ENCODE measurements at places on chromosomes 2 and 18.

GRCh38 chr2:140122001-140122400, 1341.8 kb upstream of the NXPH2 start:
- DNase-seq, result no peak

GRCh38 chr2:75027886-75028285, 69.4 kb downstream of the POLE4 start:
- no peak for DNase-seq

GRCh38 chr2:233247744-233248143, 3.7 kb upstream of the ATG16L1 start:
- DNase-seq, result no peak

GRCh38 chr2:226892729-226893128, 56.9 kb downstream of the RHBDD1 start:
- no peak for DNase-seq

- no peak for DNase-seq
These were observed 106.8 kb downstream of the KLHL29 start for GRCh38 chr2:23491591-23492336.

DNA sequence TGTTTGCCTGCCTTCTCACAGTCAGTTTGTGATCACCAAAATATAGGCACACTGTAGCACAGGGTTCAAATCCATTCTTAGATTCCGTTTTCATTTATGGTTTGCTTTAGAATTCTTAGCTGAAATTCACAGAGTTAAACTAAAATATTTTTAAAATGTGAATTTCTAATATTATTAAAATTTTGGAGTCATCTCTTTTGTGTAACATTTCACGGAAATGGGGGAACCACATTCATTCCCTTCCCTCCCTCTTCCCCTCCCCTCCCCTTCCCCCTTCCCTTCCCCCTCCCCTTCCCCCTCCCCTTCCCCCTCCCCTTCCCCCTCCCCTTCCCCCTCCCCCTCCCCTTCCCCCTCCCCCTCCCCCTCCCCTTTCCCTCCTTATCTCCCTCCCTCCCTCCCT, 11.4 kb upstream of the LDAH start:
- DNase-seq, result no peak

DNA sequence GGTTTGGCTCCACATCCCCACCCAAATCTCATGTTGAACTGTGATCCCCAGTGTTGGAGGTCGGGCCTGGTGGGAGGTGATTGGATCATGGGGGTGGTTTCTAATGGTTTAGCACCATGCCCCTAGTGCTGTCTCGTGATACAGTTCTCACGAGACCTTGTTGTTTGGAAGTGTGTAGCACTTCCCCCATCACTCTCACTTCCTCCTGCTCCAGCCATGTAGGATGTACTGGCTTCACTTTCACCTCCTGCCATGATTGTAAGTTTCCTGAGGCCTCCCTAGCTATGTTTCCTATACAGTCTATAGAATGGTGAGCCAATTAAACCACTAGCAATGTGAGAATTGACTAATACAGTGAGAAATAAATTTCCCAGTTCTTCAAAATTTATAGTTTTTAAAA, 325.9 kb downstream of the FSIP2 start:
- no peak for DNase-seq

GRCh38 chr2:221314786-221315185, 257.3 kb downstream of the EPHA4 start:
- no peak for DNase-seq

- peak; percentile 58 for DNase-seq
These were observed 53.5 kb downstream of the SLC4A1AP start for GRCh38 chr2:27717070-27717795.

DNA sequence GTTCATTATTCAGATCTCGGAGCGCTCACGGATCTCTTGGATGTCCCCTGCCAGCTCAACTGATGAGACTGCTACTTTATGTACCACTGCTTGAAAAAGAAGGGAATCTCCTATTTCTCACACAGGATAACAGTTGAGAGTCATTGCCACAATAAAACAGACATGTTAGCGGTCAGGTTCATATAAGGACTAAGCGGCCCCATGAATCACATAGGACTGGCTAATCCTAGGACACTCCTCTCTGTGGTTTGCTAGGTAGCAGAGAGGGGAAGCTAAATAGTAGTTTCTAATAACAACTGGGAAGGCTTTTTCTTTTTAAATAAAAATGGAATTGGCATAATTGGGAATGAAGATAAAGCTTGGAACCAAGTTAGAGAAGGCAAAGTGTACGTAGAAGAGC, 15.9 kb upstream of the TGFA start:
- no peak for DNase-seq

GRCh38 chr18:50183556-50183955, 11.4 kb downstream of the MYO5B start:
- no peak for DNase-seq

GRCh38 chr2:30354621-30355020, 92.4 kb upstream of the LCLAT1 start:
- DNase-seq, result no peak

DNA sequence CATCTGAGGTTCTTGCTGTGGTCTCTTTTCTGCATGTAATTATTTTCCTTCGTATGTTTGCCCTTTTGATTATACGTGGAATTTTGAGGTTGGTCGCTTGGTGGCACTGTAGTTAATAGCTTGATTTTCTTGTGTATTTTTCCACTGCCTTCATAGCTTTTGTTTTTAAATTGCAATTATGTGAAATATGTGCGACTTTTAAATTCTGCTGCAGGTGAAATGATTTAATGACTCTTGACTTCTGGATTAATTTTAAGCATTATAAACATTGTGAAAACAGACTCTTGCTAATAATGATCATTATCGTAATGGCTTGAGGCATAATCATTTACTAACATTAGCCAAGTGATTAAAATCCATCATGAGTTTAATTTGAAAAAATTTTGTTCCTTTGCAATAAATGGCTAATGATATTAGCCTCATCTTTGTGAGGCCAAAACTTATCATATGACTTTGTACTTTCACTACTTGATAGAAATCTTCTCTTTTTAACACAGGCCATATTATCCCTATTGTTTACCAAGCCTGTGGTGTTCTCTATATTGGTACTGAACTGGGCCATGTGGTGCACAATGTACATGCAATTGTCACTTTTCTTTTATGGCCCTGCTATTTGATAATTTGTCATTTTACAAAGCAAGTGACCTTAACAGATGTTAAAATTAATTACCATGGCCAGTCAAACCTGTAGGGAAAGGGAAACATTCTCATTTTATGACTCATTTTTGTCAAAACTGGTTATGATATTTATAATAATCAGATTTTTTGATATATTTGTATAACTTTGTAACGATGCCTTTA, 62.8 kb upstream of the NEUROD1 start:
- DNase-seq, result peak; percentile 25

DNA sequence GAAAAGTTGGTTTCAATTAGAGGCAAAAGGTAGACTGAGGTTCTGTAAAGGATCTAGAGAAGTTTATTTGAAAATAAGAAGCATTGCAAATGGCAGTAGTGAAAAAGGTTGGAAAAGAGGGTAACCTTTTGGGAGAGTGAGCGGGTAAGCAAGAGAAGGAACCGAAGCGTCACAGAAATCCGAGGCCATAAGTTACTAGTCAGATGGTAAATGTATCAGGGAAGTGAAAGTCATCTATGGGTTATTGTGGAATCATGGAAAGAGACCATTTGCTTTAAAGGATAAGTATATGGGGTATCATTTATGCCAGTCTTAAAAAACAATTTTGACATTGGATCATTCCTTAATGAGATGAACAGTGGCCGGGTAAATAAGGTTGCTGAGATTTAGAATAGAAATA, 30.5 kb downstream of the EML4 start:
- DNase-seq, result no peak

GRCh38 chr2:158412206-158412605, 44.3 kb downstream of the CCDC148 start:
- DNase-seq, result no peak

DNA sequence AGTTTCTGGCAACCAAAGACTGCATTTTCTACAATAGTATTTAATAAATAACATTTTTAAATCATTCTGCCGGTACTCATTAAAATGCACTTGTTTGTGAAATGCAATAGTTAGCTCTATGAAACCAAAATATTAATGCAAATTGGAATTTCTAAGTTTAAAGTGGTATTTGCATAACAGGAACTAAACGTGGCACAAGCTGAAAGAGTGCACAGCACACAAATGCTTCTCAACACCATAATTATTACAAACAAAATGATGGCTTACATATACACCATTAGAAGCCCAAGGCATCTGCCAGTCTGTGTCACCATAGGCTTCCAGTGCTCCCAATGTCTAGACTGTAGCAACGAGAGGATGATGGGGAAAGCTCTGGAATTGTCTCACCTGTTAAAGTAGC, 280.5 kb downstream of the TCF4 start:
- DNase-seq, result no peak

- no peak for DNase-seq
These were observed 19.1 kb downstream of the MTCL1 start for GRCh38 chr18:8724452-8724851.

DNA sequence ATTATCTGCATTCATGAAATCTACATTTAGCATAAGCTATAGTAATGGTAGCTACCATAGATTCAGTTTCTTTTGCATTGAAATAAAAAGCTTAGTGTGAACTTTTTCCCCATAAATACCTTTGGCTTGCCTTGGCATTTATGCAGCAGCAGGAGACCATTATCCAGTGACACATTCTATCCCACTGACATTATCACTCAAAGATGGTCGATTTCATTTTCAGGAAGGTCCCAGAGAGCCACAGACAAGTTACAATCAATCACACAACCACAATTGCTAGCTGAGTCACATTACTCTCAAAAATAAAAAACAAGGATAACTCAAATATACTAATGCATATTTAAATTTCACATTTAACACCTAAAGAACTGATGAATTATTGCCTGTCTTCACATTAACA, 512.7 kb upstream of the CDH2 start:
- DNase-seq, result no peak

DNA sequence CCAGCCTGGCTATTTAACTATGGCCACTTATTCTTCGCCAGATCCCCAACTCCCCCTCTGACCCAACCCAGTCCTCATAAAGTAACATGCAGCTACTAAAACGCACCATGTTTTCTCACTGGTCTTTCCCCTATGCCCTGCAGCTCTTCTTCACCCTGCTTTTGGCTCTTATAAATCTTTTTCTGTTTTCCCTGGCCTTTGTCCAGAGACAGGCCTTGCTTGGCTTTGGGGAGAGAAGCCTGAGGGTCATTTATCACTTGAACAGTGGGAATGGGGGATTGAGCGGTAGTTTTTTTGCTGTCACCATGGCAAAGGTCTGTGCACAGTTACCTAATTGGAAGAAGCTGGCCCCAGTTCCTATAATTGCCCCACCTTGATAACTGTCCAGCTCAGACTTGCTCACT, 202.9 kb upstream of the NT5C1B start:
- no peak for DNase-seq

GRCh38 chr18:28766027-28766426, 589.1 kb upstream of the CDH2 start:
- peak; percentile 11 for DNase-seq

GRCh38 chr18:7830468-7830867, 263.4 kb downstream of the PTPRM start:
- no peak for DNase-seq

DNA sequence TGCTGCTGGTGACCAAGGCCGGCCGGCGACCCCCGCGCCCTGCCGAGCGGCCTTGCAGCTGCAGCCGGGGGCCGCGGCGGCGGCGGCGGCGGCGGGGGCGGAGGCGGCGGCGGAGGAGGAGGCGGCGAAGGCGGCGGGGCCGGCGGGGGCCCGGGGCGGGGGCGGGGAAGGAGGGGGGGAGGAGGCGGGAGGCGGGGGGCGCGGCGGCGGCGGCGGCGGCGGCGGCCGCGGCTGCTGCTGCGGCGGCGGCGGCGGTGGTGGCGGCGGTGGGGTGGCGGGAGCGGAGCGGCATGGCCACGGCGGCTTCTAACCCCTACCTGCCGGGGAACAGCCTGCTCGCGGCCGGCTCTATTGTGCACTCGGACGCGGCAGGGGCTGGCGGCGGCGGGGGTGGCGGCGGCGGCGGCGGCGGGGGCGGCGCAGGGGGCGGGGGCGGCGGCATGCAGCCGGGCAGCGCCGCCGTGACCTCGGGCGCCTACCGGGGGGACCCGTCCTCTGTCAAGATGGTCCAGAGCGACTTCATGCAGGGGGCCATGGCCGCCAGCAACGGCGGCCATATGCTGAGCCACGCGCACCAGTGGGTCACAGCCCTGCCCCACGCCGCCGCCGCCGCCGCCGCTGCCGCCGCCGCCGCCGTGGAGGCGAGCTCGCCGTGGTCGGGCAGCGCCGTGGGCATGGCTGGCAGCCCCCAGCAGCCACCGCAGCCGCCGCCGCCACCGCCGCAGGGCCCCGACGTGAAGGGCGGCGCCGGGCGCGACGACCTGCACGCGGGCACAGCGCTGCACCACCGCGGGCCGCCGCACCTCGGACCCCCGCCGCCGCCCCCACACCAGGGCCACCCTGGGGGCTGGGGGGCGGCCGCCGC, 1.5 kb downstream of the POU3F3 start:
- no peak for DNase-seq
